ENCODE measurements at places on chromosomes 2 and 18.

DNA sequence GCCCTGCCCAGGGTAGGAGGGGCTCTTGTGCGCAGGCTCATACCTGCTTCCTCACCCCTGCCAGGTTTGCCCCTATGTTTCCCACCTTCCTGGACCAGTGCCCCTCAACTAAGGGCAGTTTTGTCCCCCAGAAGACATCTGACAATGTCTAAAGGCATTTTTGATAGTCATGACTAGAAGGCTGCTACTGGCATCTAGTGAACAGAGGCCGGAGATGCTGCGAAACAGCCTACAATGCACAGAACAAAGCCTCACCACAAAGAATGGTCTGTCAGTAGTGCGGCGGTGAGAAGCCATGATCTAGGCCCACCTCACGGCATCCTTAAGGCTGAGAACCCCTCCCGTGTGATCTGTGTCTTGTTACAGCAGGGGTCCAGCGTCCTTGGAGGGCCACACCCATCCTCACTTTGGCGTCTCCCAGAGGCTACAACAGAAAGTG lies 96.0 kb downstream of the TMEM17 start:
- no peak for DNase-seq

- DNase-seq = no peak
These were observed 340.2 kb upstream of the HNRNPA3 start for GRCh38 chr2:176872406-176872805.

- DNase-seq = no peak
These were observed 206.9 kb downstream of the ARL4C start for GRCh38 chr2:234289834-234290590.

GRCh38 chr18:79765491-79766245 lies 32.1 kb upstream of the KCNG2 start:
- no peak for DNase-seq

GRCh38 chr2:156810094-156810493 lies 373.9 kb downstream of the GPD2 start:
- no peak for DNase-seq

Measured in hypothalamus (tissue), 51 donors.